ENCODE measurements at places on chromosomes 7 and 10.

DNA sequence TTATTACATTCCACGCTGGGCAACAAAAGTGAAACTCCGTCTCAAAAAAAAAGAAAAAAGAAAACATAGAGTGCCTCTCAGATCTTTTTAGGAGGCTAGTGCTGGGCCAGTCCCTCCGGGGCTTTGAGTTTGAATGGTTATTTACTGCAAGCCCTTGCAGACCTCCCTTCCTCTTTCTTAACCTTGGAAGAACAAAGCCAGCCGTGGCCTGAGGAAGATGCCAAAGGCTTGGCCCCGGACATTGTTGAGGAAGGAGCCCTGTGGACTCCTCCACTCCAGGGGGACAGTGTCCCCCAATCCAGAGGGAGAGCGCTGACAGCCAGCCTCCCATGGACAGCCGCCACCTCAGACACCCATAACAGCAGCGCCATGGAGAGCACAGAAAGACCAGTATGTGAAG, 5.0 kb downstream of the TSPAN33 start:
- no peak for DNase-seq

GRCh38 chr10:43962346-43963191, 313.9 kb upstream of the ZNF32 start:
- no peak for DNase-seq

DNA sequence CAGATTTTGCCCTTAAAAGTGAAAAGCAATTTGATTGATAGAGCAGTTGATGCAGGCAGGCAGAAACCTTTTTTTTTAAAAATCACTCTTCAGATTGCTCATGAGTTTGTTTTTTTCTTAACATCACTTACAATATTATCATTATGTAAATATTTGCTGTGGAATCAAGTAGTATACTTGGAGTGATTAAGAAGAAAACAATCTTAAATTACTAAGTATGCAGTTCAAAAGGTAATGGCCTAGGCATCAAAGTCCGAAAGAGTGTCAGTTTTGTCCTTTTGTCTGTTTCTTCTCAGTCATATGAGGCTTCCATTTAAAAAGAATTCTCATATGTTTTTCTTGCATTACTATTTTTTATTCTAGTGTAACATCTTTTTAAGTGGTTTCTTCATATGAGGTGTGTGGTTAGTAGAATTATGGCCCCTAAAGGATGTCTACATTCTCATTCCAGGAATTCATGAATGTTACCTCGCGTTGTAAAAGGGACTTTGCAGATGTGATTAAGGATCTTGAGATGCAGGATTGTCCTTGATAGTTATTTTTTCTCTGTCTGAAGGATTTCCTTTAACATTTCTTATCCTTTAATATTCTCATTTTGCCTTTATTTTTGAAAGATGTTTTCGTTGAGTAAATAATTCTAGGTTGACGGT, 44.0 kb downstream of the BICC1 start:
- no peak for DNase-seq

DNA sequence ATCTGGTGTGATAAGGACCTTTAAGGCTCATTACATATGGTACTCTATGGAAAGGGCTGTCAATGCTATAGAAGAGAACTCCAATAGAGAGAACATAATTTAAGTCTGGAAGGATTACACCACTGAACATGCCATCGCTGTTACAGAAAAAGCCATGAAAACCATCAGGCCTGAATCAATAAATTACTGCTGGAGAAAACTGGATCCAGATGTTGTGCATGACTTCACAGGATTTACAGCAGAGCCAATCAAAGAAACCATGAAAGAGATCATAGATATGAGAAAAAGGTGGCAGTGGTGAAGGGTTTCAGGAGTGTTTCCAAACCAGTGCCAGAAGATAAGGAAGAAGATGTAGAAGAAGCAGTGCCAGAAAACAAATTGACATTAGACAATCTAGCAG, 18.9 kb upstream of the GPR22 start:
- no peak for DNase-seq

DNA sequence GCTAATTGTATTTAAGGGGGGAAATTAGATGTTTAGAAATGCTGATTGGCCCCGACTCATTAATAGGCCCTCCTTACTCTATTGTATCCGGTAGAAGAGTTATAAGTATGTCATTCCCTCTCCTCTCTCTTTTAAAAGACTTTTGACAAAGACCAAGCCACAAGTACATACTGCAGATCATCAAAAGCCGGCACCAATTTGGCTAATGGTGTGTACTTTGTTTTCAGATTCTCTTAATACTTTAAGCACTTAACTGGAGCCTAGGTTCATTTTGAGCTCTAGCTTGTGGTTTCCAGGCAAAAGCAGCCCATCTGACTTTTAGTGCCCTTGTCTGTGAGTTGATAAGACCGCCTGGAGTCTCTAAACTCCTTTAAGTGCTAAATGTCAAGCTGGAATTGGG, 210.0 kb upstream of the LYZL1 start:
- no peak for DNase-seq

DNA sequence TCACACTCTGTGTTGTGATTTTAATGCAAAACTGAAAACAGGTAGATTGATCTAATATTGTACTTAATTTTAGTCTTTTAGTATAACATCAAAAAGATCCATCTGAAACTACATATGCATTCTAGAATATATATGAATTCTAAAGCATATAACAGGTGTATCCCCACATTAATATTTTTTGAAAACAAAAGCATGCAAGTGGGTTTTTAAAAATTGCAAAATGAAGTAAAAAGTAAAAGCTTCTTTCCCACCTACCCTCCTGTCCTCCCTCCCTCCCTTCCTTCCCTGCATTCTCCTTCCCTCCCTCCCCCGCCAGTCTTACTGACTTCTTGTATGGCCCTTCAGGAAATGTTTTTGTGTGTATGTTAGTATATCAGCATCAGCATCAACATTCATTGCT, 14.6 kb upstream of the STMP1 start:
- no peak for DNase-seq

DNA sequence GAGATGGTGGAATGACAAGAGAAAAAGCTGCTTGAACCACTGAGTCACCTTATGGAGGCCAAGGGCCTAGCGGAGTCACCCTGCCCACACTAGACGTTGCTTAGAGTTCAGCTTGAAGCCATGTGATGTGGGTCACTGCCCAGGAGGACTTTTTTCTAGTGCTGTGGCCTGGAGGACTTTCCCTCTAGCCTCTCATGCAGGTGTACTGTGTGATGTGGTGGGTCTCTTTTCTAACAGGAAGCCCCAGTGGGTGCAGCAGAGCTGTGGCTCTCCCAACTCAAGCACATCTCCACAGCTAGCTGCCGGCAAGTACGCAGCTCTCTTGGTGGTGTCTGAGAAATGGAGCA, 13.6 kb downstream of the POR start:
- no peak for DNase-seq

DNA sequence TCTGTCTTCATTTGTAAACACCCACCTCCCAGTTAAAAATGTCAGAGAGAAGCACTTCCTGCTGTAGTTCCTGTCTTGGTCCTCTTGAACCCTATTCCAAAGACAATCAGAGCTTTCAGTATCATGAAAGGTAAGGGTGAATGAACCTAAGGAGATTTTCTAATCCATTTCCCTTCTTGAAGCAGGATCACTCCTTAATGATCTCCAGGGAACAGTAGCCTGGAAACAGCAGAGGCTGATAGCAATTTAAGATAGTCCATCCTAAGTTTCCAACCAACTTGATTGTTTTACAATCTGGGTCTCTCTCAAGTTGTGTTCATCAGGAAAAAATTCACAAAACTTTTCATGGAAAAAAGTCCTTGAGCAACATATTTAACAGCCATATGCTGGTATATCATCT, 273.6 kb downstream of the NEBL start:
- DNase-seq, result no peak

GRCh38 chr7:30648744-30649540, 33.3 kb downstream of the CRHR2 start:
- no peak for DNase-seq

- no peak for DNase-seq
Observed at GRCh38 chr7:156158693-156159092, 346.4 kb upstream of the SHH start.

GRCh38 chr10:121732656-121733445, 134.6 kb upstream of the FGFR2 start:
- no peak for DNase-seq

DNA sequence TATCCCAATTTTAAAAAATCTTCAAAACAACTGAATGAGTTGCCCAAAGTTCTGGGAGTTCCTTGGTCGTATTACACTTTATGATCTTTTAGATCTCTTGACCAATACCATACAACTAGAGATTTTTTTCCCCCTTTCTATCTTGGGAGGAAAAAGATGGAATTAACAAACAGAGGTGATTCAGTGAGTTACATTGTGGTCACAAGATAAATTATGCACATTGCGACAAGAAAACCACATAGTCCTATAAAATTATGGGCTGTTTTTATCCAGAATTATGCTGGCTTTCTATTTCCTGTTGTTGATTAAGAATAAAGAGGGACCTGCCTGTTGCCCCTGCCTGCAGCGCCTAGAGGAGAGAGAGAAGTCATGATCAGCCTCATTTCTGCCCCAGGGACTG, 8.2 kb upstream of the SGPL1 start:
- DNase-seq, result no peak

- DNase-seq, result no peak
Observed at GRCh38 chr7:28191751-28192150, 11.2 kb upstream of the JAZF1 start.

GRCh38 chr10:120715171-120715570, 136.0 kb upstream of the WDR11 start:
- no peak for DNase-seq
